Activated naive CD4-positive, alpha-beta T cell treated with anti-CD3 and anti-CD28 coated beads, Interleukin-2, amount 50 U/mL, for 72 hours (primary cell): ENCODE measurements at places on chromosomes 4 and X.

- DNase-seq = no peak
These were observed 21.2 kb upstream of the FAM156A start for GRCh38 chrX:52979568-52979967.

DNA sequence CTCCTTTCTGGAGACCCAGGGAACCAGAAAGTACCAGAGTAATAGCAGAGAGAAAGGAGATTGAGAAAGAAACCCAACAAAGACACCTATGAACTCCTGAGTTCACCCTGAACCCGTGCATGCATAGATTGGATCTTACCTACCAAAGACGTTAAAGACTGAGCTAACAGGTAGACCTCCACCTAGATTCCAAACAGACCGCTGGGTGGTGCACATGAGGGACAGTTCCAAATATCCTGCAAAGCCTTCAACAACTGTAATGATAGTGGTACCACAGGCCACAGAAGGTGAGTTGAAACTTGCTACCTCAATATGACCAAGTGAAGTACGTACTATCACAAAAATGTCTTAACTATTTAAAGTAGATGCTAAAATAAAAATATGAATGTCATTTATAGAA lies 34.0 kb upstream of the NR0B1 start:
- DNase-seq = no peak

GRCh38 chr4:107818301-107818910 lies 6.3 kb upstream of the SGMS2 start:
- DNase-seq = no peak

GRCh38 chr4:20101831-20102230 lies 149.9 kb upstream of the SLIT2 start:
- DNase-seq = no peak

DNA sequence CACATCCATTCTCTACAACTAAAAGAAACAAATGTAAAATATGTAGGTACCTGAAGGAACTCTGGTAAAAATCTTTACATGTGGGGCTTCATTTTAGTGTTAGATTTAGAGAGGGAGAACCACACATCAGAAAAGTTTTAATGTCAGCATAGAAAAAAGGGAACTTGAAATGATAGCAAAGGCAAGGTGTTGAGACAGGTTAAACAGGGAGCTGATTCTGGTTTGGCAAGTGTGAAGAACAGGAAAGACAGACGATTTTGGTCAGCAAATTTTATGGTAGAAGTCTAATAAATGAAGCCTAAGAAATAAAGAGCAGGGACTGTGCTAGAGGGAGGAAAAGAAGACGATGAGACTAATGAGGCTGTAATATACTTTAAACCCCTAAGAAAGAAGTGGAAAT lies 67.6 kb upstream of the COX18 start:
- no peak for DNase-seq
